ENCODE measurements at places on chromosomes 6 and 20. TPM values are rescaled to one million over a fixed set of nuclear protein-coding genes. Genes with fewer than 3 reads are reported as not detected.

Gene NELFCD
- total RNA-seq, result 117 TPM

Gene SYNCRIP
- 144 TPM for total RNA-seq

Gene TP53TG5
- not detected for total RNA-seq

Gene PI16
- total RNA-seq, result not detected

Gene TNFRSF21
- total RNA-seq, result 16.4 TPM

Gene PXDC1
- total RNA-seq, result 4.8 TPM

Gene RRAGD
- total RNA-seq, result 14.0 TPM

Gene MAFB
- total RNA-seq, result 1.6 TPM

Gene PHACTR1
- total RNA-seq, result 10.3 TPM

Gene C6orf58
- 0.82 TPM for total RNA-seq

Gene JARID2
- total RNA-seq, result 34.5 TPM

Gene TREM2
- total RNA-seq, result not detected

Gene ERMARD
- total RNA-seq, result 24.2 TPM

Gene TREM1
- total RNA-seq, result not detected

DNA sequence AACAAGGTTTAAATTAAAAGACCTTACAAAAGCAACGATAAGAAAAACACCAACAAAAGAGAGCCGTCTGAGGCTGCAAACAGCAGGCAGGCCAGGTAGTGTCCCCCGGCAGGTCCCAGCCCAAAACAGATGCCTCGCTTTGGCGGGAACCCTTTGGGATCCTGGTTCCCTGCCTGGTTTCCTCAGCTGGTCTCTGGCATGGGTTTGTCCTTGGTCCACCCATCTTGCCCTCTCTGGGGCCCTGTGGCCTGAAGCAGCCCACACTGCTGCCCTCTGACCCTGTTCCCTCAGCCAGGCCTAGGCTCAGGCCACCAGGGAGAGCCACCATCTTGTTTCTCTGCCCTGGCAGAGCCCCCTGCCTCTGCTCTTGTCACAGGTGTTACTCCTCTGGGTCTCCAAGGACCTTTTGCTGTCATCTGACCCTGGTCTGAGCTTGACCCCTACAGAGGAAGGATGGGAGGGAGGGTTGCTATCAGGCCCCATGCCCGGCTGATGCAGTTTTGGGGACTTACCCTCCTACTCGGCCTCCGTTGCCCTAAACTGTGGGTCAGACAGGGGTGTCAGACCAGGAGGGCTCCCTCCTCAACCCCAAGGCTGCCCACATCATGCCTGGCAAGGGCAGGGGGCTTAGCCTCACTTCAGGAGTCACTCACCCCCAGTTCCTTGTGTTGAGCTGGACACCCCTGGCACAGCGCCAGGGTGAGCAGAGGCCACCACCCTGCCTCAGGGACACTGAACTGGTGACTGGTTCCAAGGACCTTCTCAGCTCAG lies 30.6 kb upstream of the GRM4 start:
- no peak for DNase-seq

GRCh38 chr6:159726255-159726917 lies 920 bp upstream of the WTAP start:
- no peak for DNase-seq

GRCh38 chr6:143691900-143692636 lies 14.3 kb downstream of the PHACTR2 start:
- DNase-seq, result no peak

DNA sequence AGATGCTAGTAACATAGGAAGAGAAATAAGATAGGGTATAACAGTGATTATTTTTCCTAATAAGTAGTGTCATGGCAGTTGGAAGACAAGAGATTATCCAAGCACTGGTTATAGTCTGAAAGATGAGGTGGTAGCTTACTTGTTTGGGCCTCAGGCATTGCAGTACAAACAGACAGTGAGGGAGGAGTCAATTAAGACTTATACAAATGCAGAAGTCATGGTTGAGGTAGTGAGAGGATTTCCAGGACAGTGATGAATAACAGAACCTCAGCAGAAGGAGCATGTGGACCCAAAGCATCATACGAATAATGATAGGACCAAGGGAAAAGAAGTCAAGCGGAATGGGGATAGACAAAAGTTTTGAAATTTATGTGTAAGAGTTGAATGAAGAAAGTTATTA lies 53.5 kb downstream of the HCRTR2 start:
- no peak for DNase-seq

DNA sequence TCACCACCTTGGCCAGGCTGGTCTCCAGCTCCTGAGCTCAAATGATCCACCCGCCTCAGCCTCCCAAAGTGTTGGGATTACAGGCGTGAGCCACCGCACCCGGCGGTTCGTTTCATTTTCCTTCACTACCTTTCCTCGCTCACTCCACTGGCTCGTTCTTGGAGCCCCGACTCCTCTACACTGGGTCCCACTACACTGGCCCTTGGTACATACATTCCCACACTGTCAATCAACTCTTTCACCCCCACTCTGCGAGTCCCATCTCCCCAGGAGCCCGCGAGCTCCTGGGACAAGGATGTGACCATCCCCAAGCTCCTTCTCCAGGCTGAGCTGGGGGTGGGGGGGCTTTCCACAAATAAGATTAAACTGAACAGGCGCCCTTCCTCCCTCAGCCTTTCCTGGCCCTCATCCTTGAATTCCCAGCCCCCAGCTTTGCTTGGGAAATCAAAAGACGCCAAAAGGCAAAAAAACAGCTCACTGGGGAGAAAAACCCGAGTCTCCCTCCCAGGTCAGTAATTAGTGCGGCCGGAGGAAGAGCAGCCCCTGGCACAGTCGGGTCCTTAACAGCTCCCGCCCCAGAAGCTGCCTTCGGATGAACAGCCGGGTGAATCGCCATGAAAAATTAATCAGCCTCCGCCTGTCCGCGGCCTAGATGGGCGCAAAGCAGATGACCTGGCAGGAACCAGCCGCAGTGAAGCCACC lies 42.8 kb upstream of the LY86 start:
- no peak for DNase-seq

DNA sequence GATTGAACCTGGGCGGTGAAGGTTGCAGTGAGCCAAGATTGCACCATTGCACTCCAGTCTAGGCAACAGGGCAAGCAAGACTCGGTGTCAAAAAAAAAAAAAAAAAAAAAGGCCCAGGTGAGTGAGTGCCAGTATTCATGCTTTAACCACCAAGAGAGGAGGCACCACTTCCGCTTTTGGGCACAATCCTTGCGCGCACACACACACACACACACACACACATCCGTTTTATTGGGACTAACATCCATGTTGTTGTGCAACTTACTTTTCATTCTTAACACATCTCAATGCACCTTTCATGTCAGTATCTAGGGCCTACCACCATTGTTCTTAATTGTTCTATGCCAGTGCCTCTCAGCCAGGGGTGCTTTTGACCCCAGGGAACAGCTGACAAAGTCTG lies 263.0 kb downstream of the CDC5L start:
- DNase-seq, result no peak

GRCh38 chr6:33990061-33990541 lies 155.8 kb downstream of the GRM4 start:
- no peak for DNase-seq

DNA sequence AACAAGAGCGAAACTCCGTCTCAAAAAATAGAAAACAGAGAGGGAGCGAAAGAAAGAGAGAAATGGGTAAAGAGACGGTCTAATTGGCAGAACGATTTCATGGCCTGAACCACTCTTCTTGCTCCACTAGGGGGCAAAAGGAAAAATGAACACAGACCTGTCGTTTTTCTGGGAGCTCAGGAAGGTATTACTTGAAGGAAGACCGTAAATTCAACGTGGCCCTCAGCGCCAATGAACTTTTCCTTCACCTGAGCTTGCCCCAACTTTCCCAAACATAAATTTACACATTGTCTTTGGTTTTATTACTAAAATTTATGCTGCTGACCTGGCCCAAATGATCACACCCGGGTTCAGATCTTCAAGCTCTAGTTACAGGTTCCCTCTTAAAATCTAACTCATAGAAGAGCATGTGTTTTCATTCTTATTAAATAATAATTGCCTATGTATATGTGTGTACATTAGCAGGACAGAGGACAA lies 67.3 kb downstream of the ATP9A start:
- peak; percentile 36 for DNase-seq

DNA sequence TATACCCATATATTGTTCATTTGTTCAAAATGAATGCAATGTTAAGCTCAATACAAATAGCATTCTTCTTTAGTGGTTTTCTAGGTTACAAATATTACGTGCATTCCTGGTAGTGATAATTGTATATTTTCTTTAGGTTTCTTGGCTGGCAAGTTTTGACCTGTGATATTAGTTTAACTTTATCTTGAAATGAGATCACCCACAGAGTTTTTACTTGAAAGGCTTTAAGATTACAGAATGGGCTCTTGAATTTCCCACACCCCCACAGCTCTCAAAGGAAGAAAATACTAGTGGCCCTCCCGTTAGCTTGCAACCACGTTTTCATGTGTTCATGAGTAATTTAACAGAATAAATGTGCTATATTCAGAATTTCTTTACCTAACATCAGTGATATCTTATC lies 1315.5 kb upstream of the GJE1 start:
- no peak for DNase-seq

GRCh38 chr6:1263850-1264377 lies 48.0 kb upstream of the FOXQ1 start:
- no peak for DNase-seq

DNA sequence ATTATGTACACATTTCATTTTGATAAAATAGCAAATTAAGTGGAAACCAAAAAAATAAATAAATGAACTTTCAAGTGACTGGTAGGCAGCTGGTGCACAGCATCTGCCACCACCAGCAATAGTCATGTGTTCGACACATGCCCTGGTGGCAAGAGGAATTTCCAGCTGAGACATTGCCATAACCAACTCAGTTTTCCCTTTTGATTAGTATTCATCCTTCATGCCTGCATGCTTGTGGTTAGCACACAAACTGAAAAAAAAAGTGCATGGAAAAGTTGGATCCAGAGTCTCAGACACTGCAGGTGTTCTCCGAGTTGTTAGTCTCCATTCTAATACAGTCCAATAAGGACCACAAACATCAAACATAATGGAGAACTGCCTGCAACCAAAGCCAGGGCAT lies 156.0 kb upstream of the SOX4 start:
- DNase-seq, result no peak

- no peak for DNase-seq
These were observed 32.7 kb upstream of the HCRTR2 start for GRCh38 chr6:55141611-55142010.

GRCh38 chr20:11745145-11745544 lies 172.5 kb upstream of the BTBD3 start:
- no peak for DNase-seq

GRCh38 chr6:159969204-159969912 lies 476 bp downstream of the IGF2R start:
- DNase-seq, result peak; percentile 44

DNA sequence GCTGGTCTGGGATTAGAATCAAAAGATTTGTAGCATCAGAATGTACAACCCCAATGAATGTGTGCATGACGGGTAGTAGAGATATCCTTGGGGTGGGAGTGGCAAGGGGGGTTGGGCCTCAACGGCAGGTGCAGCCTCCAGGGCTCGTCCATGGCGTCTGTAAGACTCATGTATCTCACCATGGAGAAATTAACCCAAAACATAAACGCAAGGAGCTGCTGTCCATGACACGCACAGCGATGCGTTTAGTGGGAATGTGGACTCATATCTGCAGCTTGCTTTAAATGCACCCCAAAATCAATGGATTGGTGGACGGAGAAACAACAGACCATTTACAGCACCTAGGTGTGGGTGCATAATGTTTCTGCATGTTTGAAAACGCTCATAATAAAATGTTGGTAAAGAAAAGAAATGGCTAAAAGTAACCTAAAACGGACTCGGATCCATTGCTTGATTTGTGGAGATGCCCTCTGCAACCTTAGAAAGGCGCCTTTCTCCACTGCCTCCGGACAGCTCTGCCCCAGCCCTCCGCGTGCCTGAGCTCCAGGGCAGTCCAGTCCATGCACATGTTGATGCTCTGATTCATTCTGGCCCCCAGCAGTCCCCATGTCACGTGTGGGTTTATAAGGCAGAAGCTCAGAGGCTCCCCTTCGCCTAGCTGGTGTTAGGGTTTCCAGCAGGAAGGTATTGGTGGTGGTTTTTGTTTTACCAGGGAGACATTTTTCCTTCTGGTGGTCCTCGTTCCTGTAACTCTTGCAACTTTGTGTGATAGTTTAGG lies 24.5 kb downstream of the PYGB start:
- no peak for DNase-seq

GRCh38 chr6:16399158-16399557 lies 160.8 kb downstream of the GMPR start:
- no peak for DNase-seq

DNA sequence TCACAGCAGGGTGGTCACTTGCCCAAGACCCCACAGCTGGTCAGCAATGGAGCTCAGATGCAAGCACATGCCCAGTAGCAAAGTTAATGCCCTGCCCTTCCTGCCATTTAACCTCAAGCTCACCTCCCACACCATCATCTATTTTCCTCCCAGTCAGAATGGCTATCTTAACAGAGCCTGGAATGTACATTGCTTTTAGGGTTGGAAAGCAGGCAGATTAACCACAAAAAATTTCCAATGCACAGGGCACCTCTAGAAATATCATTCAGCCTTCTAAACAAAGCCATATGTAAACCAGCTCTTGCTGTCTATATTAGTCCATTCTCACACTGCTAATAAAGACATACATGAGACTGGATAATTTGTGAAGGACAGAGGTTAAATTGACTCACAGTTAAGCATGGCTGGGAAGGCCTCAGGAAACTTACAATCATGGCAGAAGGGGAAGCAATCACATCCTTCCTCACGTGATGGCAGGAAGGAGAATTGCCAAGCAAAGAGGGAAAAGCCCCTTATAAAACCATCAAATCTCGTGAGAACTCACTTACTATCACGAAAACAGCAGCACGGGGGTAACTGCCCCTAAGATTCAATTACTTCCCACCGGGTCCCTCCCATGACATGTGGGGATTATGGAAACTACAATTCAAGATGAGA lies 106.9 kb downstream of the FYN start:
- DNase-seq, result no peak

- DNase-seq, result no peak
These were observed 16.0 kb downstream of the PDE10A start for GRCh38 chr6:165647041-165647440.

- DNase-seq, result no peak
These were observed 50.2 kb downstream of the ARHGAP18 start for GRCh38 chr6:129659590-129660345.

DNA sequence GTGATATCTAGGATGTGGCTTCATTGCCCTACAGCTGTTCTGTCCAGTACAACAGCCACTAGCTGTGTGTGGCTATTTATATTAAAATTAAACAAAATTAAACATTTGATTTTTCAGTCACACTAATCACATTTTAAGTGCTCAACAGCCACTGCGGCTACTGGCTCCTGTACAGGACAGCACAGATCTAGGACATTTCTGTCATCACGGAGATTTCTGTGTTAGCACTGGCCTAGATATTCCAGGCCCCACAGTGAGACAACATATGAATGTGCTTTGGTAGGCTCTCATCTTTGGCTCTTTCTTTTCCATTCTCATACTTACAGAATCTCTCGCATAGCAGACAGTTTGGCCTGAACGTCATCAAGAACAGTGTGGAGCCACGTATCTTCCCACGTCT lies 48.4 kb upstream of the ZBTB24 start:
- no peak for DNase-seq

GRCh38 chr6:112697265-112697664 lies 350.1 kb downstream of the RFPL4B start:
- no peak for DNase-seq

All from neural crest cell (in vitro differentiated cells).